Astrocyte (in vitro differentiated cells and primary cell): ENCODE measurements at places on chromosomes 11 and 22.

- no peak for DNase-seq
Observed at GRCh38 chr11:16169541-16169940, 186.8 kb downstream of the SOX6 start.

GRCh38 chr11:95736355-95736754, 53.2 kb downstream of the FAM76B start:
- no peak for DNase-seq

- no peak for DNase-seq
Observed at GRCh38 chr11:78782725-78783124, 208.1 kb upstream of the NARS2 start.

DNA sequence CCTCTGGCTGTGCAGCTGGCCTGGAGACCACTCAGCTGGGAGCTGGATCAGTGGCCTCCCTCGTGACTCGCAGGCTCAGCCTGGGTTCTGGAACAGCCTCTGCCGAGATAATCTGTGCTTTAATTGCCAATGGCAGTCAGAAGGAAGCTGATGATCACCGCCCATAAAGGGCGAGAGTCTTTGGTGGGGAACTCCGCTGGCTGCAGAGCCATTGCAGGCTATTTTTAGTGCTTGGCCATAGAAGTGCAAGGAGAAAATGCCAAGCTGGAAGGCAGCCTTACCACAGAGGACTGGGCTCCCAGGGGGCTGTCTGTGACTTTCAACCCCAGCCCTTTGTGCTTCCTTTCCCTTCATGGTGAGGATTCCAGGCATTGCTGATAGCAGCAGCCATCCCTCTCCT, 62.2 kb upstream of the TENM4 start:
- DNase-seq = peak; percentile 59

- DNase-seq = no peak
Observed at GRCh38 chr11:61795876-61796526, 3.3 kb downstream of the FEN1 start.

- no peak for DNase-seq
Observed at GRCh38 chr11:32343325-32344008, 91.9 kb downstream of the WT1 start.

DNA sequence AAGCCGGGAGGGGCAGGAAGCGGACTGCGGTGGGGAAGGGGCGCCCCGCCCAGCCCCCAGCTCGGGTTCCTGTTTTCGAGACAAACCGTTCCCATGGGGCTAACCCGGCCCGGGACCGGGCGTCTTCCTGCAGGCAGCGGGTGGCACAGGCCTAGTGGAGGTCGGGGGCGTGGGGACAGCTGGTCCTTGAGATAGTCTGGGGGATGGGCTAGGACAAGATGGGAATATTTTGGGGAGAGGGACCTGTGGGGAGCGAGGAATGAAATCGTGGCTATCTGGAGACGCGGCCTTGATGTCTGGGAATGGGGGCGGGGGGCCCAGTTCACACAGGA, 1.2 kb upstream of the RASGRP2 start:
- no peak for DNase-seq

- DNase-seq = peak; percentile 71
Observed at GRCh38 chr11:47863189-47863897, 15.2 kb upstream of the NUP160 start.

DNA sequence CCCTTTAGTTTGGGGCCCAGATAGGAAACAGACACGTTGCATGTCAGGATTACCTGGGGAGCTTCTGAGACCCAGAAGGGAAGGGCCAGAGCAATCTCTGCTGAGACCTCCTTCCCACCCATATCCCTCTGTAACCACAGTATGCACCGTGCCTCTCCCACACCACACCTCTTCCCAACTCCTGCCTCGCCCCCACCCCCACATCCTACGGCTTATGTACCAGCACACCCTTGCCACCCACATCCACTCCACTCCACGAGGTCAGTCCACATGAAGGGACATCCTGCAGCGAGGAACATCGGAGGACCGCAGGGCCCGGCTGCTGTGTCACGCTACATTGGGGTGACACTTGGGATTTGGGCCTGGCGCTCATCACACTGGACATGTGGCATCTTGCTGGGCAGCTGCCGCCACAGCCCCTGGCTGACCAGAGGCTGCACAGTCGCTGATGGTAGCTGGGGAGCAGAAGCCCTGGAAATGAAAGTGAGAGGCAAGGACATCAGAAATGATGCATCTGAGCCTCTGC, 118.3 kb upstream of the LMO1 start:
- DNase-seq = no peak

GRCh38 chr22:21077884-21078508, 32.2 kb downstream of the LRRC74B start:
- no peak for DNase-seq

GRCh38 chr11:85044911-85045310, 582.2 kb downstream of the DLG2 start:
- no peak for DNase-seq

DNA sequence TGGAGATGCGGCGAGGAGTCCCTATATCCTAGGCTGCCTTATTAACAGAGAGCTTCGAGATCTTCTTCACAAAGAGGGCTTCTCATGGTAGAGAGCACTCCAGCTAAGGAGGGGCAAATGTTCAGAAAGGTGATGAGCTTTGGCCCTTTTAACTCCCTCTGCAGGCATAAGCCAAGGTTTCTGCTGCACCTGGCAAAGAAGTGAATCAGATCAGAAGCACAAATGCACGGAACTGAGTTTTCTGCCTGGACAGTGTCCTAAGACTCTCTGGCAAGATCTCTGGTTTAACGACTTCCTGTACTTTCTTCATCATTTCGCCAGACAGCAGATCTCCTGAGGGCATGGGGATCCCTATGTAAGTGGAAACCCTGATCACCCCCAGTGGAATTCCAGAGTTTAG, 37.2 kb downstream of the POU2AF3 start:
- no peak for DNase-seq

- no peak for DNase-seq
Observed at GRCh38 chr11:121336279-121336937, 43.8 kb downstream of the SC5D start.

GRCh38 chr11:9714272-9714940, 50.5 kb downstream of the SWAP70 start:
- DNase-seq = no peak

- no peak for DNase-seq
Observed at GRCh38 chr22:37065180-37065579, 13.6 kb downstream of the KCTD17 start.

DNA sequence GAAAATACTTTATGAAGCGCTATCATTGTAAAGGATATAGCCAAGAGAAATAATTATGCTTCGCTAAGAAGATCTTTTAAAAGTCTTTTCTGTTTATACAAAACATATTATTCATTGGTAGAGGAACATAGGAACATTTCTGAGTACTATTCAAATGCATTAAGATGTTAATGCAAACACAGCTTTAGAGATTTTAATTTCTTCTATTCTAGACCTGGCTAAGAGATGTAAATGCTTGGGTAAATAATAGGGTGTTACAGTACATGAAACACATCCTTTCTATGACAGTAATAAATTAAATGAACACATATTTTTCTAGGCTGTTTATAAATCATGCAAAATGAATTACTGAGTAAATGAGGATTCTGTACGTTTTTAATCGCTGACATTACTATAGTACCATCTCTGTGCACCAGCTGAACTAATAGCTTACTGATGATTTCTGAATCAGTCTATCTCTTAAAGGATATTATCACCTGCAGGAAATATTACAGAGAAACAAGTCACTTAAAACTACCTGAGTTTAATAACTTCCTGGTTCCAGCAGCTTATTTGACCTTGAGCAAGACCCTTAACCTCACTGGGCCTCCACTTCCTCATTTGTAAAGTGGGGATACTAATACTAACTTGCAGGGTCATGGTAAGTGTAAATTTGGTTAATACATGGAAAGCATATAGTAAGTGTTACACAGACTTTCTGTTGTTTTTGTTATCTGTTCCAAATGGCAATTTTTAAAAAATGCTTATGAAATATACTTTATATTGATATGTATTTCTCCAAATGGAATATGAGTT, 344.9 kb downstream of the DYNC2H1 start:
- DNase-seq = no peak

- no peak for DNase-seq
Observed at GRCh38 chr11:43797337-43797736, 83.3 kb upstream of the ALKBH3 start.

- DNase-seq = no peak
Observed at GRCh38 chr11:85826116-85826855, 15.3 kb upstream of the SYTL2 start.

DNA sequence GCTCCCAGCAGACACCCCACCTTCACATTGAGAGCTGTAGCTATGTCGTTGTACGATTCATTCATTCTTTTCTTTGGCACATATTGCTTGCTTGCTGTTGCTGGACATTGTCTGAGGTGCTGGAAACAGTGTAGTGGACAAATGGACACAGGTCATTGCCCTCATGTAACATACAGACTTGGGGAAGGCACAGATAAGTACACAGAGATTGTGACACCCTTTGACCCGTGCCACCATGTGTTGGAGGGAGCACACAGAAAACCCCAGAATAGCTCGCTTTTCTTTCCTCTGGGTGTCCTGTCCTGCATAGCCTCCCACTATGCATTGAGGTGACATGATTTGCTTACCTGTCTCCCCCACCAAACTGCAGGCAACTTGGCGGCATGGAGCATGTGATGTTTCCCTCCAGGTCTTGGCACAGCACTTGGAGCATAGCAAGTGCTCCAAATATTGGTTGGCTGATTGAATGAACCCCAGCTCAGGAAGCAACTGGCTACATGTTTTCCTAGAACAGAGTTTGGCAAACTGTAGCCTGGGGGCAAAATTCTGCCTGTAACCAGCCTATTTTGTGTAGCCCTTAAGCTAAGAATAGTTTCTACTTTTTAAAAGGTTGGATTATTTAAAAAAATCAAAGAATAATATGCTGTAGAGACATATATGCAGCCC, 30.9 kb upstream of the NECTIN1 start:
- DNase-seq = no peak

GRCh38 chr11:84901991-84902390, 725.2 kb downstream of the DLG2 start:
- DNase-seq = peak; percentile 86

DNA sequence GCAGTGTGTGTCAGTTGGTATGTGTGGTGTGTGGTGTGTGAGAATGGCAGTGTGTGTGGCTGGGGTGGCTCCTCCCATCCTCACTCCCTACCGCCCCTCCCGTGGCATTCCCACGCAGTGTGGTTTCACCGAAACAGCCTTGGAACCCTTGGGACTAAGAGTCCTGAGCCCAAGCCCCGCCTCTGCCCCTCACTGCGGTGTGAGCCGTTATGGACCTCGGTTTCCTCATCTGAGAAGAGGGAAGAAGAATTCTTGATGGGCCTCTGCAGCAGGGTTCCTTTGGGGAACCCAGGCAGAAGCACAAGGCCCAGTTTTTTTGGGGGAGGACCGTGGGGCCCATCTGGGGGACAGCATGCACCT, 7.2 kb downstream of the UPK3A start:
- no peak for DNase-seq
